Prostate gland (tissue), 2 donors: ENCODE measurements at places on chromosomes 2 and 18. TPM values are rescaled to one million over a fixed set of nuclear protein-coding genes. Genes with fewer than 3 reads are reported as not detected.

DNA sequence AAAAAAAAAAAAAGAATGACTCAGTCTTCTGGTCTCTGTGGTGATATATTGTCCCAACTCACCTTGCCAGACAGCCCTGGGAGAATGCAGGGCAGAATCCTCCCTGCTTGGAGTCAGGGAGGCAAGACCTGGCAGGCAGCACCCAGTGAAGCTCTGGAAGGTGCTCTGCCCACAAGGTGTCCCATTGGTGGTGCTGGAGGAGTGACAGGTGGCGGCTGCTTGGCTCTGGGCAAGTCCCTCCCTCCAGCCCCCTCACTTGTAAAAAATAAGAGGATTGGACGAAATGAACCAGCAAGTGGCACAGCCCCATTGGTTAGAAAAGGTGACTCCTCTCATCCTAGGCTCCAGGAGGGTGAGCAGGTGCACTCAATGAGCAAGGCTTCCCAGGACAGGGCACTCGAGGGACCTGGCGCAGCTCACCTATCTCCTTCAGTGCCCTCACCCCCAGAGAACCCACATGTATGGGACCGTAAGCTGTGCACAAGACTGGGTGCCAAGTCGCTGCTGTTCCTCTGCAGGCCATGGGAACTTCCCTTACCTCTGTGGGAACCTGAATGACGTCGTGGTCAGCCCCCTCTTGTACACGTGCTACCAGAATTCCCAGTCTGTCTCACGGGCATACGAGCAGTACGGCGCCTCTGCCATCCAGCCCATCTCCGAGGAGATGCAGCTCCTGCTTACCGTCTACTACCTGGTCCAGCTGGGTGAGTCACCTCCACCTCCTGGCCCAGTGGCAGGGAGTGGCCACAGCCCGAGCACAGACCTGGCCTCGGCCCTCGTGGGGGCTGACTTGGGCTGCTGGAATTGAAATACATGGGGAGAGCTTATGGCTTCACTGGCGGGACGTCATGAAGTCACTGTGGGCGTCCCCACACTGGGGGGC, 54.6 kb downstream of the GREB1 start:
- H3K36me3 ChIP-seq, result no peaks in the 10 kb centered on the region
- H3K4me1 ChIP-seq, result no peaks in the 10 kb centered on the region
- no peak for DNase-seq
- H3K4me3 ChIP-seq, result no peak overlapping the region
- no peak overlapping the region for H3K27ac ChIP-seq

C1GALT1C1L gene
- total RNA-seq, result 2.3 TPM

DNA sequence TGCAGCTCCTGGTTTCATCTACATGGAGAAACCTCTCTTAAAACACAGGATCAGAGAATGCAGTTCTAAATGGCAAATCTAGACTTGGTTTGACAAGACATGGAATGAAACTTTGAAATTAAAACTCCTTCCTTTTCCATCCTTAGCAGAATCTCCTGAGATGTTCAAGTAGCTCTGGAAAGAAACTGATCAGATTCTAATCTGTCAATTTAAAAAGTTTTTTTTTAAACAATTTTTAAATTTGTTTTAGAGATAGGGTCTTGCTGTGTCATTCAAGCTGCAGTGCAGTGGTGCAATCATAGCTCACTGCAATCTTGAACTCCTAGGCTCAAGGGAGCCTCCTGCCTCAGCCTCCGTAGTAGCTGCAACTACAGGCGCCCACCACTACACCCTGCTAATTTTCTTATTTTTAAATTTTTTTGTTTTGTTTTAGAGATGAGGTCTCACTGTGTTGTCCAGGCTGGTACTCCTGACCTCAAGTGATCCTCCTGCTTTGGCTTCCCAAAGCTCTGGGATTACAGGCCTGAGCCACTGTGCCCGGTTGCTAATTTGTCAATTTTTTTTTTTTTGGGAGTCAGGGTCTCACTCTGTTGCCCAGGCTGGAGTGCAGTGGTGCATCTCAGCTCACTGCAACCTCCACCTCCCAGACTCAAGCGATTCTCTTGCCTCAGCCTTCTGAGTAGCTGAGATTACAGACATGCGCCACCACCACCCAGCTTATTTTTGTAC, 216.7 kb downstream of the TGIF1 start:
- H3K36me3 ChIP-seq, result no peaks in the 10 kb centered on the region
- no peaks in the 10 kb centered on the region for H3K4me1 ChIP-seq
- H3K27me3 ChIP-seq, result no peaks in the 10 kb centered on the region
- no peak for DNase-seq
- H3K27ac ChIP-seq, result no peak overlapping the region

DNA sequence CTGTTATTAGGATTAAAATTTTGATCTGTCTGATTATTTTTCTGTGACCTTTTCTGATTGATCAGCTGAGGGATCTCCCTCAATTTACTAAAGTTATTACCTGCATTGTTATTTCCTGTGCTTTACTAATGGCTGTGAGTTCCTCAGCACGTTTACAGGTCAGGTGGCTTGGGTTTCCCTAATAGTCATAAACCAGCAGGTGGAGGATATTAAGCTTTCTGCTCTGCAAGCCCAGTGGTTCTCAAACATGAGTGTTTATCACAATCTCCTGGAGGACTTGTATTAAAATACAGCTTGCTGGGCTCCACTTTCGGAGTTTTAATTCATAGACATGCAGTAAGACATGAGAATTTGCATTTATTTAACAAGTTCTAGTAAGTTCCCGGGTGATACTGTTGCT, 22.4 kb upstream of the UGP2 start:
- H3K27me3 ChIP-seq, result no peaks in the 10 kb centered on the region
- H3K4me3 ChIP-seq, result no peak overlapping the region
- DNase-seq, result no peak

- no peaks in the 10 kb centered on the region for H3K36me3 ChIP-seq
- H3K4me1 ChIP-seq, result no peaks in the 10 kb centered on the region
- H3K4me3 ChIP-seq, result no peak overlapping the region
Observed at GRCh38 chr2:131036269-131036668, 57.0 kb downstream of the FAM168B start.

KCNK3 gene
- 14.5 TPM for total RNA-seq

GPR55 gene
- 0.77 TPM for total RNA-seq

ILKAP gene
- total RNA-seq, result 33.6 TPM
